ENCODE measurements at places on chromosomes 11 and 22. TPM values are rescaled to one million over a fixed set of nuclear protein-coding genes. Genes with fewer than 3 reads are reported as not detected.

The MMP20 gene
- total RNA-seq = not detected

The SCUBE1 gene
- 7.1 TPM for total RNA-seq

The OOSP3 gene
- total RNA-seq = not detected

The SRRD gene
- 22.8 TPM for total RNA-seq

The GAS2 gene
- total RNA-seq = 4.5 TPM

The MUC6 gene
- 3.0 TPM for total RNA-seq

The GPR83 gene
- total RNA-seq = 0.28 TPM

The SERPING1 gene
- 785 TPM for total RNA-seq

The P2RX3 gene
- not detected for total RNA-seq

The C11orf58 gene
- 117 TPM for total RNA-seq

The HTR3B gene
- total RNA-seq = 0.16 TPM

The THAP7 gene
- 25.5 TPM for total RNA-seq

The DAGLA gene
- total RNA-seq = 3.9 TPM

The CASP1 gene
- 38.6 TPM for total RNA-seq

The OR10W1 gene
- not detected for total RNA-seq

The TREH gene
- 1.0 TPM for total RNA-seq

The KCNQ1 gene
- 45.5 TPM for total RNA-seq

The PTPRCAP gene
- total RNA-seq = 20.3 TPM

The MEI1 gene
- 14.6 TPM for total RNA-seq

The IGSF22 gene
- 2.5 TPM for total RNA-seq

The UBQLN3 gene
- total RNA-seq = 0.35 TPM

The BAIAP2L2 gene
- total RNA-seq = 9.7 TPM

The HEPHL1 gene
- not detected for total RNA-seq

The SPA17 gene
- total RNA-seq = 10.7 TPM

The C11orf52 gene
- 27.8 TPM for total RNA-seq

The ADAMTS8 gene
- total RNA-seq = 1.2 TPM

The CNGA4 gene
- total RNA-seq = 0.22 TPM

The POU2AF3 gene
- total RNA-seq = 4.3 TPM

The THAP12 gene
- 39.3 TPM for total RNA-seq

The MYO18B gene
- 0.41 TPM for total RNA-seq

The CASP5 gene
- 0.91 TPM for total RNA-seq

The LARGE2 gene
- 13.1 TPM for total RNA-seq

The OR8A1 gene
- not detected for total RNA-seq

The CHST1 gene
- total RNA-seq = 2.8 TPM

The DDX25 gene
- 1.1 TPM for total RNA-seq

The C1QTNF5 gene
- total RNA-seq = 42.8 TPM

The CYP2R1 gene
- 11.6 TPM for total RNA-seq

The NLRP6 gene
- 1.6 TPM for total RNA-seq

The ESAM gene
- 63.0 TPM for total RNA-seq
